EL (cell line): ENCODE measurements at places on chromosomes 13 and 19.

DNA sequence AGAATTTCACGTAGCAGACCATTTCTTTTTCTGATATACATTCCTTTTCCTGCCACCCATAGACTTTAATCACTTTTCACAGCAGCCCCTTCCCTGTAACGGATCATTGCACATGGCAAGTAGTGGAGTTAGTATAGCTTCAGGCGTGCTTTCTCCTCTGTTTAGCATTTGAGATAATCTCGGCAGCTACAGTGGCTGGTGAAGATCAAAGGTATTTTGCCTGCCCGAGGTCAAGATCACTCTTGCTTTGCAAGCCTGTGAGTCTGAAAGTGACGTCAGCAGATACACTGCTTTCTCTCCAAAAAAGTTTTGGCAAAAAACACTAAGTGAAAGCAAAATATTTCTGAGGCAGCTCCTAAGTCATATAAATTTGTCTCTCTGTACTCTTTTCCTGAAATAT, 260.0 kb downstream of the NDFIP2 start:
- DNase-seq: peak; percentile 22

GRCh38 chr13:55000844-55001243, 1972.2 kb downstream of the OLFM4 start:
- no peak for DNase-seq

- DNase-seq: no peak
Observed at GRCh38 chr13:111537843-111538499, 217.5 kb downstream of the TEX29 start.

DNA sequence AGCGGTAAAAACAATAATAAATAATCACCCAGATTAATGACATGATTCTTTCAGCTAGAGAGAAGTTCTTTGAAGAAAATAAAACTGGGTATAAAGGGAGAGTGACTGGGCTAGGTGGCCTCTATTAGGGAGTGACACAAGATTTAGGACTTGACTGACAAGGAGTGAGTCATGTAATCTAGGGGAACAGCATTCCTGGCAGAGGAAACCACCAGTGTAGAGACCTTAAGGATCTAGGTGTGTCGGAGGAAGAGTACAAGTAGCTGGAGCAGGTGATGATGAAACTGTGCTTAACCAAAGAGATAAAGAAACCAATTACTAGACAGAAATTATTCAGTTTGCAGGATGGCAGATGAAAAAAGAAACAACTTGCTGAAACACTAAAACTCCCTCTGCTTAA, 248.0 kb downstream of the RFC3 start:
- no peak for DNase-seq

DNA sequence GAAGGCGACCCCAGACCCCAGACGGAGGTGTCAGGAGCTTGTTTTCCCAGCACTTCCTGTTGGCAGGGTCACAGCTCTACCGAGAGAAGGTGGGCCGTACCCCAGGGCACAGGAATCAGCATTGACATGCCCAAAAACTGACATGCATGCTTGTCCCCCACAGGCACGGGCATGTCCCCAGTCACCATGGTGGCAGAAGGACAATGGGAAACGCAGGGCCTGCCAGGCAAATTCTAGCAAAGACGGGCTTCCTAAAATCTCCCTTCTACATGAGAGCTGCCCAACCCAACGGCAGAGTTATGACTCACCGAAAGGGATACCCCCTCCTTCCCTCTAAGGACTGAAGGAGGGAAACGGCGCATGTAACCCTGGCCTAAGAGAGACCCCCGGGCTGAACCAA, 18.5 kb downstream of the TSHZ3 start:
- no peak for DNase-seq

- DNase-seq: no peak
Observed at GRCh38 chr19:45674946-45675345, 6.9 kb downstream of the GIPR start.

- DNase-seq: no peak
Observed at GRCh38 chr19:29708554-29709439, 6.3 kb downstream of the C19orf12 start.

DNA sequence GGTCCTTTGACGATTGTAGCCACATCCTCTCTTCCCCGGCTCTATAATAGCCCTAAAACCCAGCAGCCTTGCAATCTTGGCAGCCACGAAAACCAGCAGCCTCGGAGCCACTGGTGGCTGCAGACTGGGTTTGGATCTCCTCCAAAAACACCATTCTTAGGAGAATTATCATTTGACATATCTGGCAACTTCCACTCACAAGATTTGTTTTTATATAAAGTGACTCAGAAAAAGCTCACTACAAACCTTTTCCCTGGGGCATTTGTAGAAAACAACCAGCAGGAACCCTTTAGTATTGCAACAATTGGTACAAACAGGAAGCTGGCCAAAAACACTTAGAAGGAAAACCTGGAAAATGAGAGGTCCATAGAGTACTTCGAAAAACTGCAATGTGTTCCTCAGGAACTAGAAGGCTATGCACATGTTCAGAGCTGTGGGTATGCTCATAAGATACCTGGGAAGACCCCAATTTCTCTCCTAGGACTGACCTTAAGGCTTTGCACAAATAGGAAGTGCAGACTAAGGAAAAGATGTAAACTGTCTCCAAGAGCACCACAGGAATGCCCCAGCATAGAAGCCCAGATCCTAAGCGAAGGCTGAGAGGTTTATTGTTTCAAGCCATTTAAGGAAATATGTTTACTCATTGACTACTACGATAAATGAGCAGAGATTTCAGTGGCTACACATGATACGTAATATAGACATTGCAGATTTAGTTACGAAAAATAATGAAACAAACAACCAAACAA, 71.2 kb downstream of the MYO16 start:
- DNase-seq: peak; percentile 4

DNA sequence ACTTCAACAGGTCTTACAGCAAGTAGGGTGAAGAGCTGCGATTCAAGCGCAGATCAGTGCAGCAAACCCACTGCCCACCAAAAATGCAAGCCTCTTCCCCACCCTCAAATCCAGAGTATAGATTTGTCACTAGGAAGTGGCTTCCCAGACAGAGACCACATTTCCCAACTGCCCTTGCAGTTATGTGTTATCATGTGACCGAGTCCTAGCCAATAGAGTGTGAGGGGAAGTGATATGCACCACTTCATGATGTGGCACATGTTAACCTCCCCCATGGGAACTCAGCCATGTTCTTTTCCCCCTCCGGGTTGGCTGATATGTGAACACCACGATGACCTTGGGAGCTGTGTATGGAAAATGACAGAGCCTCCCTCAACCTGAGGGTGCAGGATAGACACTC, 50.8 kb downstream of the MBD3L2B start:
- no peak for DNase-seq

DNA sequence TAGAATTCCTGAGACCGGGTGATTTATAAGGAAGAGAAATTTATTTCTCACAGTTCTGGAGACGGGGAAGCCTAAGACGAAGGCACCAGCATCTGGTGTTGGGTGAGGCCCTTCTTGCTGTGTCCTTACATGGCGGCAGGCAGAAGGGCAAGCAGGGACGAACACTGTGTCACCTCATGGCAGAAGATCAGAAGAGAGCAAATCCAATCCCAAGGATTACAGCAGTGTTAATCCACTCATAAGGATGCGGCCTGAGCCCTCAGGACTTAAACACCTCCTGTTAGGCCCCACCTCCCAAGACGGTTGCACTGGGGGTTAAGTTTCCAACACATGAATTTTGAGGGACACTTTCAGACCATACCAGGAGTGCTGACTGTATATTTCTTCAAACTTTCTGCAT, 6.7 kb upstream of the FBL start:
- DNase-seq: no peak

DNA sequence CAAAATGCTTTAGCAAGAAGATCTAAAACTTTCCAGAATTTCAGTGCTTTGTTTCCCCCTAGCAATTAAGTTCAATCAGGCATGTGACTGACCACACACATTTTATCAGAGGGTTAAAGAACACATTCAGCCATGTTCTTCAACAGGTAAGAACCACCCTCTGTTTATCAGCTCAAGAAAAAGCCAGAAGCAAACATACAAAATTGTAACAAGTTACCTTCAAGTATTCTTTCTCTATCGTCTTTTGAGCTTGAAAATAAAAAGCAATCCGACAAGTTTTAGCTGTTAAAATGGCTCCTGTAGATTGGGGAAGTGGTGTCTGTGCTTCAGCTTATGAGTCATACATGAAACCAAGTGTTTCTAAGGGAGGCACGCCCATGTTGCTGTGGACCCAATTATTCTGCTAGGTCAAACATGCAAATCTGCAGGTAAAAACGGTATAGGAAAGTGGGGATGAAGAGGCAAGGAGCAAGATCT, at the start of gene ELF1:
Gene ELF1, minus strand, starts transcription at position 306 of the 477 bp plus-strand sequence. CDS start 37,262 bp downstream, outside the sequence.
- peak; percentile 54 for DNase-seq

GRCh38 chr13:43089912-43090498, 66.6 kb downstream of the DNAJC15 start:
- DNase-seq: no peak

DNA sequence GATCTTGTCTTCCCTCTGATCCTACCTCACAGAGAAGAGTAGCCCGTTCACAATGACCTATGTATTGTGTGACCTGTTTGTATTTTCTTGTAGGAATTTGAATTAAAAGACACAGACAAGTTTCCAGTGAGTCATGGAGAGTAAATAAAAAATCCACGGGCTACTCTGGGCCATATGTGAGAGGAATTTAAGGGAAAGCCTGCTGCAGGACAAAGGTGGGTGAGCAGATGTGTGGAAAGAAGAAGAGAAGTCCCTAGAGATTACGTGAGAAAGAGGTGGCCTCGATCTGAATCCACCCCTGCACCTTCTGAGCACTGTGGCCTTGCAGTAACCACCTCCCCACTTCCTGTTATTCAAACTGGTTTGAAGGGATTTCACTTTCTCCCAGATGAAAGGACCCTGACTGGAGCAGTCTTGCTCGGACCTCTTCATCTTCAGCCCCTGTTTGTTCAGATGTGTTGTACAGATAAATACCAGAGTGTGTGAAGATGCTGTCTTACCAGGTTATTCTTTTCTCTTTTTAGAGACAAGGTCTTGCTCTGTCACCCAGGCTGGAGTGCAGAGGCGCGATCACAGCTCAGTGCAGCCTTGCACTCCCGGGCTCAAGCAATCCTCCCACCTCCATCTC, 205.4 kb downstream of the PDS5B start:
- DNase-seq: peak; percentile 20

GRCh38 chr13:48068036-48068435, 26.9 kb downstream of the MED4 start:
- no peak for DNase-seq

GRCh38 chr19:610801-611480, 21.3 kb downstream of the HCN2 start:
- DNase-seq: peak; percentile 90

- no peak for DNase-seq
Observed at GRCh38 chr19:46524308-46524707, 28.6 kb upstream of the PNMA8B start.

GRCh38 chr13:74200081-74200480, 65.9 kb upstream of the KLF12 start:
- peak; percentile 78 for DNase-seq

DNA sequence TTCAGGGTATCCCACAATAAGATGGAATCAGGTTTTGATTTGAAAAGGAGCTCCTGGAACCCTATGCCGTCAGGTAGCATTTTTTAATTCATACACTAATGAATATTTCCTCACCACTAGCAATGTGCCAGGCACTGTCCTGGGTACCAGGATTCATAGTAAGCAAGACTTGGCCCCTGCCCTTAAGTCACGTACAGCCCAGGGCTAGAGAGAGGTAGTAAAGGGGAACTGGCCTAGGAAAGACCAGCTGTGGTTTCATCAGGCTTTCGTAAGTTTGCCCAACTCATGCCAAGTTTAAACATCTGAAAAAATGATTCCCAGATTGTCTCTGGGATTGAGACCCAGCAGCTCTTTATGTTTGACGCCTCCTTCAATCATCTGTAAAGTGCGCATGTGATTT, 45.9 kb upstream of the AMER2 start:
- DNase-seq: no peak

- peak; percentile 89 for DNase-seq
Observed at GRCh38 chr19:1248139-1248785, at the start of gene MIDN. TSS of gene MIDN (plus strand) at chr19:1248583. CDS start at chr19:1250297, 1,714 bp downstream.

- DNase-seq: no peak
Observed at GRCh38 chr13:99975626-99976025, 4.1 kb upstream of the ZIC5 start.

- no peak for DNase-seq
Observed at GRCh38 chr19:53130506-53130905, 2.2 kb downstream of the ZNF415 start.

DNA sequence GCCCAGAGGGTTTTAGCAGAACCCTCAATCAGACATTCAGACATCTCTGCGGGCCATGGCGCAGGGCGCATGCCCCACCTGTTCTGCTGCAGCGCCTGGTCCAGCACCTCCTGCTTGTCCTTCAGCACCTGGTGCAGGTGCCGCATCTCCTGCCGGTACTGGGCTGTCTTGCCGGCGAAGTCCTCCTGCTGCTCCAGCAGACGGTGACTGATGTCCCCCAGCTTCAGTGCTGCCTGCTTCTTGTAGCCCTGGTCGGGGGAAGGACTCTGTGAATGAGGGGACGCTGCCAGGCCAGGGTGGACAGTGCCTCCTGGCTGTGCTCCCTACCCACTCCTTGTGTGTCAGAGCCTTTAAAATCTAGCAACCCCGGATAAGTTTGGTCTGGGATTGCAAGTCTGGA, 12.2 kb upstream of the SLC7A9 start:
- no peak for DNase-seq

- DNase-seq: peak; percentile 82
Observed at GRCh38 chr19:9323557-9323918, 441 bp upstream of the ZNF559 start.

DNA sequence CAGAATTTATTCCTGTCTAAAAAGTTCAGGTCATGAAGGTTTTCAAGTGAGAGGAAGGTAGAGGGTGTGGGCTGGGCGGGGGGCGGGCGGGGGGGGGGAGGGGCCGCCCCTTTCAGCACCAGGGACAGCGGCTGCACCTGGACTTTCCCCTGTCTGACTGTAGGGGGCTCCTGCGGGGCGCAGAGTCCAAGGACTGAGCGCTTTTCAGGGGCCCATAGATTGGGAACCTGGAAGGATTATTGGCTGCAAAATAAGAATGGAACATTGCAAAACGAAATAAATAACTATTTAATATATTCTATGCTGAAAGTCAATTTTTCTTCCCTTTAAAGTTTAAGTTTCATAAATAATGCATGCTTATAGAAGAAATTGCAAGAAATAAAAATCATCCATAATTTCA, 8.9 kb upstream of the CYP4F3 start:
- DNase-seq: peak; percentile 14

- peak; percentile 36 for DNase-seq
Observed at GRCh38 chr13:50161052-50161451, 145.8 kb downstream of the KCNRG start.

GRCh38 chr19:13057147-13057572, 45.5 kb downstream of the LYL1 start:
- no peak for DNase-seq
